ENCODE measurements at places on chromosomes 1 and 21. TPM values are rescaled to one million over a fixed set of nuclear protein-coding genes. Genes with fewer than 3 reads are reported as not detected.

- no peak for DNase-seq
Measured at GRCh38 chr1:206779638-206780037, 7.3 kb upstream of the IL10 start.

GRCh38 chr1:56404066-56404465 lies 175.3 kb downstream of the PLPP3 start:
- no peak for DNase-seq

- no peak for DNase-seq
Measured at GRCh38 chr1:56915960-56916359, 49.9 kb downstream of the C8B start.

DNA sequence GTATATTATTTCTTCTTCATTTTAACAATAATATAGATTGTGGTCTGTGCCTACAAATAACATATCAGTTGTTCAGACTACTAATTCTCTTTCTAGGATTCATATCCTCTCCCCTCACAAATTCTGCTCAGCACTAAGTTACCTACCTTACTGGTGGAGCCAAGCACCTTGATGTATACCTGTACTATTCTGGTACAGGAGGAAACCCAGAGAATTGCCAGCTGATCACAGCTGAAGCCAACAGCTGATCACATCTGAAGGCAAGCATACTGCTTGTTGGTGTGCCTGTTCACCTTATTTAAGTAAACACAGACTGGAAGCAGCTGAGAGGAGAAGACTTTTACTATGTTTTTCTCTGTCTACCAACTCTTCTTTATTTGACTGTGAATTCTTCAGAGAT lies 101.8 kb downstream of the PBX1 start:
- no peak for DNase-seq

DNA sequence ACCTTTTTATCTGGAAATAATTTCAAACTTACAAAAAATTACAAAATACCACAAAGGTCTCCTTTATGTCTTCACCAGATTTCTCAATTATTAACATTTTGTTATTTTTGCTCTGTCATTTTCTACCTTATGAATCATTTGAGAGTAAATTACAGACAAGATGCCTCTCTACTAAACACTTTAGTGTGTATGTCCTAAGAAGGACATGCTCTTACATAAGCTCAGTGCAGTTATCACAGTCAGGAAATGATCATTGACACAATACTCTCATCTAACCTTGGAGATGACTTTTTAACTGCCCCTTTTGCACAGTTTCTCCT lies 378.9 kb upstream of the RUNX1 start:
- no peak for DNase-seq

DNA sequence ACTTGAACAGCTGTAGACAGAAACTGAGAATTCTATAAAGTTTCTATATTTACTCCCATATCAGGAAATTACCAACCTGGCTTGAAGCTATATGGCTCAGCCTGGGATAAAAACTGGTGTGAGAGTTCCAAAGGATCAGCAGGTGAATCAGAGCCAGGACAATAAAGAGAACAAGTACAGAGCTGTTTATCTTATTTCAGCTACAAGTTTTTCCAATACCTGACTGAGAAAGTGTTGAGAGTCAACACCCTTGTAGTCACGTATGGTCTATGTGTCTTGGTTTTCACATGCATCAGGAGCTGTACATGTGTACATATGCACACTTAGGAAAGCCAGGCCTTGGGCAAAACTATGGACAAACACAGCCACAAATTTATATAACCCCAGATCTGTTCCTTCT lies 40.7 kb upstream of the CXADR start:
- no peak for DNase-seq

DNA sequence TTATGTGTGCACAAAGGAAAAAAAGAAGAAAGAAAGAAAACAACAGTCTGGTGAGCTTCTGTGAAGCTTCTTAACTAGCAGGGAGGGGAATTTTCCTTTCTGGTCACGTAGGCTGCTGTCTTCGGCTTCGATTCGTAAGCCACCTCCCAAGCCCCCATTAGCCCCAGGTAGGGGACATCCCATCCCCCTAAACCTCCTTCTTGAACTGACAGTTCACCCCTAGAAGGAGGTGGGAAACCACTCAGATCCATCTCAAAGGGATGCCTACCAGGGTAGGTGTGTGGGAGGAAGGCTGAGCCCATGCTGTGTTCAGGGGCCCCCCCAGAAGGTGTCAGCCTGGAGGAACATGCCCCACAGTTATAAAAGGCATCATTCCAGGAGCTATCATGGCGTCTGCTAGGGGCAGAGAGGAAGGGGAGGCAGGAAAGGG lies 25.8 kb downstream of the CD247 start:
- no peak for DNase-seq

- no peak for DNase-seq
Measured at GRCh38 chr1:232793944-232794343, 11.3 kb upstream of the MAP10 start.

DNA sequence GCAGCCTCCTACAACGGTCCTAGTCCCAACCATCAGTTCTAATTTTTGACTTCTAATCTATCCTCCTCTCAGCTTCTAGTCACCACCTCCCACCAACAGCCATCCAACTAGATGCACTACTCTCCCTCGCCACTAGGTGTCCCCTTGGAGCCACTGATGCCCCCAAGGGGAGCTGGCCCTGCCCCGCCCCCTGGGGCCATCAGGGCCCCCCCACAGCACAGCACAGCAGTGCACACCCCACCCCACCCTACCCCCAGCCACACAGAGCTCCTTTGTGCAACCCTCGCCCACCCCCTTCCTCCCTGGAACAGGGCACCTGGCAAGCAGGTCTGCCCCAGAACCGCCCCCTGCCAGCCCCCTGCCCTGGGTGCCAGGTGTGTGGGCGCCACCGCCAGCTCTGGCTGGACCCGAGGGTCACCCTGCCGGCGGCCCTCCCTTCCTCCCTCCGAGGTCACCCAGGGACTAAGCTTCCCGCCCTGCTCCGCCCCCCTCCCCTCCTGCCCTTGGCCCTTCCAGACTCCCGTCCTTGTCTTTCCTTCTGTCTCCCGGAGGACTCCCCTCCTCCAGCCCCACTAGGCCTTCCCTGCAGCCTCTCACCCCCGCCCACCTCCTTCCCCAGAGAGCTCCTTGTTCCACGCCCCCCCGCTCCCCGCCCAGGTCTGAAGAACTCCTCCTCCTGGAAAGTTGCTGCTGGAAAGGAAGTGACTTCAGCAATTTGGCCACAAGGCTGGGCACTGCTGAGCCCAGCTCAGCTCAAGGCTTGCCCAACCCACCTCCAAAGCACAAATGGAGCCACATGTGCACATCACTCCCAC lies 47.0 kb downstream of the AHDC1 start:
- DNase-seq: no peak

DNA sequence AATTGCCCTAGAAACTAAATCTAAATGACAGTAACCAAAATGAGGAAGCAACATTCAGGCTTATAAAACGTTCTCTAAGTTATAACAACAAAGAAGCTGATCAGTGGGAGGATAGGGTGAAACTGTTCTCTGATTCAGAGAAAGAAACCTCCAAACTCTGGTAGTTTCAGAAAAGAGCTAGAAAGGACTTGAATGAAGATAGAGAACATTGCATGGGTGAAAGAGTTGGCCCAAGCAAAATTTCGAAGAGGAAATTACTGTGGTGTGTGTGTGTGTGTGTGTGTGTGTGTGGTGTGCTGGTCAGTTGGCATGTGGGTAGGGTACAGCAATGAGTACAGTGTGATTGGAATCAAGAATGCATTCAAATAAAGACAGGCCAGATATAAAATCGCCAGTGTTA lies 16.5 kb upstream of the SPAG17 start:
- DNase-seq: no peak

- no peak for DNase-seq
Measured at GRCh38 chr1:243443557-243443956, 187.7 kb downstream of the SDCCAG8 start.

DNA sequence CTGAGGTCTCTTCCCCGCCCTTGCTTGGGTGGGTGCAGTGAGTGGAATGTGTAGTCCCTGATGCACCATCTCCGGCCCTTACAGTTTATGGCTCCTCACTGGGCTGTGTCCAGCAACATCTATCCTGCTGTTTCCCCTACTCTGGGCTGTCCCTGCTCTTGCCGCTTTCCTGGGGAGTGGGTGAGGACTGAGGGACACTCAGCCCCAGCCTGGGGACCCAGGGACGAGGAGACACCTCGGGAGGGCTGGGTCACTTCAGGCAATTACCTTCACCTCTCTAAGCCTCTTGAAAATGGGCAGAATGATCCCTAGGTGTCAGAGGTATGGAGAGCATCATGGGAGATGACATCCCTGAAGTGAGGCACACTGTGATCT lies 13.6 kb upstream of the LRP8 start:
- no peak for DNase-seq

The C1orf216 gene
- polyA plus RNA-seq: 22.8 TPM

The KRTAP7-1 gene
- not detected for polyA plus RNA-seq
